ENCODE measurements at places on chromosomes 2 and 18.

DNA sequence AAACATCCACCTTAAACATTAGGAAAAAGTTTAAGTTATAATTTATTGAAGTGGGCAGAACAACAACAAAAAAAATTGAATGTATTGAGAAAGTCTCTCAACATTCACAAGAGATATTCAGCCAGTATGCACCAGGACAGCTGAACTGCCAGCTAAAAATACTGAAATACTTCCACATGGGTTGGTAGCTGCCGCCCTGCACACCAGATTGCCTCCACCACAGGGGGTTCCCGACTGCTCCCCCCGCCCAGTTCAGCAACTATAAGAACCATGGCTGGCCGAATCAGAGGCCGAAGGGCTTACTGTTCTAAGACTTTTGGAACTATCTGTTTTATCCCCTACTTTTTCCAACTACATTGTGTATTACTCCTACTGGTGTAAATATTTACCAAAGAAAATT is 150.0 kb upstream of the LRP1B start:
- no peak for DNase-seq

DNA sequence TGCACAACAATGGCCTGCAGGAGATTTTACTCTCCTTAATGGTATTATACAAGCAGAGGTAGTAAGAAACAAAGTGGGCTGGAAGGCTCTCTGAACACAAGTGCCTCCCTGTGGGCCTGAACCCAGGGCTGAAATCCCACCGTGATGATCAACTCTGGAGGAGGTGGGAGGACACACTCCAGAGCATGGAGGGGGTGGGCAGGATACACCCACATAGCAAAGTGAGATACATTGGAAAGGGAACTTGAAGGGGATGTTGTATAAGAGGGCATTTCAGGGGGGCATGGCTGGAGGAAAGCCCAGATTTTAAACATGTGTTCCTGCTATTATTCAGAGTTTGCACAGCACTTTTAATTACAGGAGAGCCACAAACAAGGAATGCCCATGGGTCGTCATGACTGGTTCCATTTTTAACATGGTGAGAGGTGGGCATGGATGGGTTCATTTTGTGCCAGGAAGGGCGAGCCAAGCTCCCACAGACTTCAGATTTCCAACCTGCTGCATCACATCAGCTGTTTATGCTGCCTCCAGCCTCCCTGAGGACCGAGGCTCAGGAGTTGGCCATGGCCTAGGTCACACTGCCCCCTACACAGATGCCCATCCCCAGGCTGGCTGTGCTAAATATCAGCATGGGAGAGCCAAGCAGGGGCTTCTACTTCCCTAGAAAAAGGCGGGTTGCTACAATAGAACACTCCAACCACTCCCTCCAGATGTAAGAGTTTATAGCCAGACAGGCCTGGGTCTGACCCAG is 416.2 kb upstream of the ID2 start:
- no peak for DNase-seq

DNA sequence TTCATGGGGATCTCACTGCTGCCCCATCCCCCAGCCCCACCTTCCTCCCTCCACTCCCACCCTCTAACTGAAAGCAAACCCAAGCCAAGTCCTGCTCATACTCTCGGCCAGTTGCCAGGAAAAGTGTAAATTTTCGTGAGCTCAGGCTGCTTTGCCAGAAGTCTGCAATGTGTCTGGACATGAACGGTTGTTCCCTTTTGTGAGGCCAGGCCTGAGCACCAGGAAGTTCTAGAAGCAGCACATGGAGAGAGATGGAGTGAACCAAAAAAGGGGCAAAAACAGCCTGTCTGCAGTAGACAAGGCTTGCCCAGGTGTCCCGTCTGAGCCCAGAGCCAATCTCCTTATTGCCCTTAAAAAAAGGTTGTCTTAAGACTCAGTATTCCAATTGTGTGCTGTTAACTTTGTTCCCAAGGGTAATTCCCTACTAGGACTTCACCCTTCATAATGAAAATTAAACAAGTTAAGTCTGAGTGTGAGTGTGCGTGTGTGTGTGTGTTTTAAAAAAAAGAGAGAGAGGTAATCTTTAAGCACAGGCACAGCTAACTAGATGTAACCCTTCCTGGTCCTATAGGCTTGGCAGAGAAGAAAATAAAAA is 247.1 kb downstream of the BCL11A start:
- no peak for DNase-seq

DNA sequence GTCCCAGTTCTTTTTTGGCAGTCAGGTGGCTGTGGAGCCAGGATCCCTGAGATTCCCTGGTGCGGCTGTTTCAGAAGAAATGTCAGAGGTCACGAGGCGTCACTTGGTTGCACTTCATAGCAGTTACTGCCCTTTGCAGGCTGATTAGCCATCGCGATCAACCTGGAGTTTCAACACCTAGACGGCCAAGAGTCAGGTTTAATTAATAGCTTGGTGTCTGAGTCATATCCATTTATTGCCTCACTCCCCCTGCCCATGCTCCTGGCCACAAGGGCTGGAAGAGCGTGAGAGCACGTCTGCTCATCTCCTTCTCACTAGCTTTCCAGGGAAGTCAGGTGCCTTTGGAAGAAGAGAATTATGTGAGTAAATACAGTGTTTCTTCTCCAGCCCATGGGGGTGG is 552.3 kb downstream of the TSN start:
- no peak for DNase-seq

DNA sequence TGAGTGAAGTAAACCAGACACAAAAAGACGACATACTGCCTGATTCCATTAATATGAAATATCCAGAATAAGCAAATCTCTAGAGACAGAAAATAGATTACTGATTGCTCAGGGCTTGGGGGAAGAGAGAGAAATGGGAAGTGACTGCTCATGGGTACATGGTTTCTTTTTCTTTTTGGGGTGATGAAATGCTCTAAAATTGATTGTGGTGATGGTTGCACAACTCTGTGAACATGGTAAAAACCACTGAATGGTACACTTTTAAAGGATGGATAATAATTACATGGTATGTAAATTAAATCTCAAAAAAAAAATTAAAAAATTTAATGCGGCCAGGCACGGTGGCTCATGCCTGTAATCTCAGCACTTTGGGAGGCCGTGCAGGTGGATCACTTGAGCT is 39.3 kb downstream of the RPL31 start:
- no peak for DNase-seq

- DNase-seq = no peak
Observed at GRCh38 chr2:134368009-134368817, 114.3 kb downstream of the MGAT5 start.

DNA sequence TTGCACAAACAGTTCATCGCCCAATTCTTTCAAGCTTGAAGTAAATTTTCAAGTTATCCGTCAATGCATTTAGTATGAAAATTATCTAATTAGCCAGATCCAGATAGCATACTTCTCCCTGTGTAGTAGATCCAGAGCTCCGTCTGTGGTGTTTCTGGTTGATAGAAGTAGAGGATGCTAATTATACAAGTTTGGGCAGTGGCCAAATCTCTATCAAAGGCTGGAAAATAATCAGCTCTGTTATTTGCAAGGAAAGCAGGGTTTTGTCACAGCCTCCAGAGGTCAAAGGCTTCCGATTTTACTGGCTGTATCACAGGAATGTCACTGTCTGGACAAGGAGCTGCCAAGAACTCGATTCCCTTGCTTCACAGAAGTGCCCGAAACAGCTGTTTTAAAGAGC is 28.6 kb downstream of the LRRC30 start:
- no peak for DNase-seq

GRCh38 chr2:54109848-54110247 is 5.6 kb upstream of the ACYP2 start:
- DNase-seq = no peak

DNA sequence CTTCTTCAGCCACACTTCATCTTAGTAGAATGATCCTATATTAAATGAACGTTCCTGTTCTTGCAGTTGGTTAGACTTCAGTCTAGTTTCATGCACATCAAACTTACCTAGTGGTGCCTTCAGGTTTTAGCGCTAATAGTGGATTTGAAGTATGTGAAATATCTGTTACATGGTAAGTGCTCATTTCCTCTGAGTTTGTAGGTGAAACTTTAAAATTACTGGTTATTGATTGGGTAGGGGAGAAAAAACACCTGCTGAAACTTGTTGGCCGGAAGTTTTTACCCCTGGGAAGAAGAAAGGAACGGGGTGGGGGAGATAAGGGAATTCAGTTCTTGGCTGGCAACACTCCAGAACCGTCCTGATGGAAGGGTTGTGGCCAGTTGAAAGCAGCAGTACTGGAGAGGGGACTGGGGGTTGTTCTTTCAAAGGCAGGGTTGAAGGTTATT is 112.8 kb downstream of the SPTBN1 start:
- DNase-seq = no peak

GRCh38 chr2:235746257-235746934 is 252.6 kb downstream of the AGAP1 start:
- DNase-seq = no peak

GRCh38 chr18:79545255-79545654 is 134.3 kb upstream of the CTDP1 start:
- no peak for DNase-seq

DNA sequence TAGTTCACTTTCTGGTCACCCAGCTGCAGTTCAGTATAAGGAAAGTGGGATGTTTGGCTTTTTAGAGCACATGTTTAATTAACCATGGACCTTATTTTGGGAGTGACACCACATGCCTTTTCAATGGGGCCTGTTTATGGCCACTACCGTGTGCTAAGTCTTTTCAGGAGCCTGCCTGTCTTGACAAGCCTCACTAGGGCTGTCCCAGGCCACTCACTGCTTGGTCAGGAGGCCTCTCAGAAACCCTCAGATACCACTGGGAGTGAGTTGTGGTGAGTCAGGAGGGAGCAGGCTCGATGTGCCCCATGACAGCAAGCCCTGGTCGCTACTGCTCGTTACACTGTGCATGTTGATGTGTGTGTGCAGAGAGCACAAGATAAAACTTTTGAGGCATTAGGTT is 123.0 kb downstream of the MAP4K4 start:
- DNase-seq = no peak

GRCh38 chr18:75418293-75419005 is 9.1 kb downstream of the SMIM21 start:
- no peak for DNase-seq

GRCh38 chr18:59966913-59967312 is 67.1 kb downstream of the PMAIP1 start:
- no peak for DNase-seq

DNA sequence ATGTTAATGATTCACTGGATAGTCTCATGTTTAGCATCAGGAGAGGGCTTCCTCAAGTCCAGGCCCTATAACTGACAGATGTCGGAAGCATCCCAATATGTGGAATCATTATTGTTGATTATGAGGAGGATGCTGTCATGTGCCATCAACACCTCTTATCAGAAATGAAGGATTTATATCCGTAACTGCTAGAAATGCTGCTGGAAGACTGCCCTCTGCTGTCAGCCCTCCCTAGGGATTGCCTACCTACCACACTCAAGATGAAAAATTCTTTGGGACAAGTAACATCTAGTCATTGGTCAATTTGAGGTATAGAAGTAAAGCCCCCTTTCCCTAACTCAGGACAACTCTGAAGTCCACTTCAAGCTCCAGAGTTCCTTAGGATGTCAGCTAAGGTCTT is 1166.5 kb upstream of the NXPH2 start:
- DNase-seq = no peak

GRCh38 chr18:10863026-10863425 is 286.3 kb downstream of the PIEZO2 start:
- DNase-seq = no peak

DNA sequence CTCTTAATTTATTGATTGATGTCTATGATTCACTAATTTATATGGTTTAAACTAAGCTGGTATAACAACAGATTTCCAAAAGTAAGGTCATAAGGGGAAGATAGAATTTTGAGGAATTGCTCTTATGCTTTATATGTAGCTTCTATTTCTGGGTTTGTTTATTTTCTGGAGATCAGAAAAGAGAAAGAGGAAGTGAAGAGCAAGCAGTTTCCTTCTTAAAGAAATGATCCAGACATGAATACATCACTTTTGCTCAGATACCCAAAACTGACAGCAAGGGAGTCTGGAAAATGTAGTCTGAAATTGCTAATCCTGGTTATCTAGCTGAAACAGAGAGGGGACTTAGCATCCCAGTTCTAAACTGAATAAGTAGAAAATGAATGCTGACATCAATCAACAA is 912.5 kb upstream of the CRIM1 start:
- no peak for DNase-seq

- no peak for DNase-seq
Observed at GRCh38 chr2:13667415-13667757, 950.6 kb downstream of the TRIB2 start.

- no peak for DNase-seq
Observed at GRCh38 chr2:170123593-170123992, 54.4 kb upstream of the MYO3B start.

- no peak for DNase-seq
Observed at GRCh38 chr2:239927424-239927981, 97.6 kb downstream of the NDUFA10 start.

DNA sequence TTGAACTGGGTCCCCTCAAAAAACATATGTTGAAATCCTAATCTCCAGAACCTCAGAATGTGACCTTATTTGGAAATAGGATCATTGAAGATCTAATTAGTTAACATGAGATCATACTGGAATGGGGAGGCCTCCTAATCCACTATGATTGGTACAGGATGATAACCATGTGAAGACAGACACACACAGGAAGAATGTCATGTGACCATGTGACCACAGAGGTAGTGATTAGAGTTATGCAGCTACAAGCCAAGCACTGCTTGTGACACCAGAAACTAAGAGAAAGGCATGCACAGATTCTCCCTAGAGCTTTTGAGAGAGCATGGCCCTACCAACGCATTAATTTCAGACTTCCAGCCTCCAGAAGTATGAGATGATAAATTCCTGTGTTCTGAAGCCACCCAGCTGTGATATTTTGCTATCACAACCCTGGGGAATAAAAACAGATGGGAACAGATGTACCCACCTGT is 47.0 kb upstream of the TGIF1 start:
- no peak for DNase-seq

Measured in stimulated activated CD8-positive, alpha-beta memory T cell treated with anti-CD3 and anti-CD28 coated beads, Interleukin-15, amount 100 ng/mL, for 24 hours (primary cell).